ENCODE measurements at places on chromosomes 7 and 10.
A peak's percentile ranks its signal among the peaks of the same experiment; 100 is the strongest.

DNA sequence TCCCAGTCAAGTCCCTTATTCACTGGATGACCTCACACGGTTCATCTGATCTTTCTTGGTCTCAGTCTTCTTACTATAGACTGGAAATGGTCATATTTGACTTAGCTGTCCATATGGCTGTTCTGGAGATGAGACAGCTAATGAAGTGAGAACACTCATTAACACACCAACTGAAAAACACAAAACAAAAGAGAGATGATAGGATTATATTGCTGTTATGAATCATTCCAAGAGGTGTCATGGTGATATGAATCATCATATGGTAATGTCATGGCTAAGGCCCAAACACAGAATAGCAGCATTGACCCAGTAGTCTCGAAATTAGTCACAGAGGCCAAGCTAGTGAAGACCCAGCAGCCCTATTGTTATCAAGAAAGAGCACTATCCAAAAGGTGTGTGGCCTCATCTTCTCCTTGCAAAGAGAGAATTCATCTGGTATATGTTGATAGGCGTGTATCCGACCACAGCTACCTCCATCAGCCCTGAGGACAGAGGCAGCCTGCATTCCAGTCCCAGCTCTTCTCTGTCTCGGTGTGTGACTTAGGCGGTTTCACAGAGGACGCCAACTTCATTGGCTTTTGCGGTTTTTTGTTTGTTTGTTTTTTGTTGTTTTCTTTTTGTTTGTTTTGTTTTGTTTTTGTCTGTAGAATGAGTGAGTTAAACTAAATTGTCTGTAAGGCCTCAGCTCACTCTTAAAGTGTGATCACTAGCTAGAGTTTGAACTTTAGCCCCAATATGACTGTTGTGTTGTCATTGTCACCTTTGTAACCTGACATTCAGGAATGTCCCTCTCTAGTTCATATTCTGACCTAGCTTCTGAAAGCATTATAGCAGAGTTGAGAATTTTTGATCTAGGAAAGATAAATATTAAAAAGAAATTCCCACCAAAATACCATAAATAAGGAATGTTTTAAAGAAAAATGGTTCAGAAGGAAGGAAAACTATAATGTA, 97.4 kb upstream of the PDCD4 start:
- peak; percentile 78 for DNase-seq

- peak; percentile 76 for DNase-seq
These were observed 1.7 kb upstream of the NEURL1 start for GRCh38 chr10:103491729-103492364.

- DNase-seq = no peak
These were observed 16.3 kb downstream of the MTPN start for GRCh38 chr7:135960709-135961451.

DNA sequence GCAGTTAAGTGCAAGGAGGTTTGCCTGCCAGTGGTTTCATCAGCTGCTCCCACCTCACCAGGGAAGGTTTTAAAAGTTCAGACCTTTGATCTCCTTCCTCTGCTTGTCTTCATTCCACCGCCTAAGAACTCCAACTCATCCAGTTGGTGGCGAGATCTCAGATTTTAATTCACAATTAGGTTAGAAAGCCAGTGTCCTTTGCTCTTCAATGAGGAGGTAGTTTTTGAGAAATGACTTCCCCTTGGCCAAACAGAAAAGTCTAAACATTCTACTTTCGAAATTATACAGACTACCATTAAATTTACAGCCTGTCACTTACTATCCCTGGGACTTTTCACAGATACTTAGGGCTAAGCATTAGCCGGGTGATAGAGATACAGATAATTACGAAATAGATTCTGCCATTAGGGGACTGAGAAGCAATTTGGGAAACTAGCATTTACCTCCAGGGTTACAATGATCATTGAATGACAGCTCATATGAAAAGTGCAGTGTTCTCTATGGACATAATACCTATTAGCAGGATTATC, 513.4 kb upstream of the GHITM start:
- no peak for DNase-seq

GRCh38 chr7:94008537-94008936, 4.4 kb upstream of the BET1 start:
- DNase-seq = peak; percentile 43

DNA sequence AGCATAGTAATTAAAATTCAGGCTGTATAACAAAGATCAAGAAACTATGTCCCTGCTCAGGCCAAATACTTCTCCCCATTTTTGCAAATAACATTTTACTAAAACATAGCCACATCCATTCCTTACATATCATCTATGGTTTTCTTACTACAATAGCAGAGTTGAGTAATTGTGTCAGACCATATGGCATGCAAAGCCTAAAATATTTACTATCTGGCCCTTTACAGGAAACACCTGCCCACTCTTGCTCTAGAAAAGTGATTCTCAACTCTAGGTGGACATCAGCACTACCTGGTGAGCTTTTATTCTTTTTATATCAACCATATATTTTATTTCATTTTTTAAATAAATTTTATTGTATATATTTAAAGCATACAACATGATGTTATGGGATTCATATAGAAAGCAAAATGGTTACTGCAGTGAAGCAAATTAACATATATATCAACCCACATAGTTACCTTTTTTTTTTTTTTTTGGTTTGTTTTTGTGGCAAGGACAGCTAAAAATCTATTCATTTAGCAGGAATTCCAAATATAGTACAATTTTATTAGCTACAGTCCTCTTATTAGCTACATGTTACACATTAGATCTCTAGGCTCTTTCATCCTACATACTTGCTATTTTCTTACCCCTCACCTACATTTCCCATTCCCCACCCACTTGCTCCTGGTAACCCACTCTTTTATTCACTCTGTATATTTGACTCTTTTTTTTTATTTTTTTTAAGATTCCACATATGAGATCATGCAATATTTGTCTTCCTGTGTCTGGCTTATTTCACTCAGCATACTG, 19.6 kb downstream of the ABI1 start:
- no peak for DNase-seq

DNA sequence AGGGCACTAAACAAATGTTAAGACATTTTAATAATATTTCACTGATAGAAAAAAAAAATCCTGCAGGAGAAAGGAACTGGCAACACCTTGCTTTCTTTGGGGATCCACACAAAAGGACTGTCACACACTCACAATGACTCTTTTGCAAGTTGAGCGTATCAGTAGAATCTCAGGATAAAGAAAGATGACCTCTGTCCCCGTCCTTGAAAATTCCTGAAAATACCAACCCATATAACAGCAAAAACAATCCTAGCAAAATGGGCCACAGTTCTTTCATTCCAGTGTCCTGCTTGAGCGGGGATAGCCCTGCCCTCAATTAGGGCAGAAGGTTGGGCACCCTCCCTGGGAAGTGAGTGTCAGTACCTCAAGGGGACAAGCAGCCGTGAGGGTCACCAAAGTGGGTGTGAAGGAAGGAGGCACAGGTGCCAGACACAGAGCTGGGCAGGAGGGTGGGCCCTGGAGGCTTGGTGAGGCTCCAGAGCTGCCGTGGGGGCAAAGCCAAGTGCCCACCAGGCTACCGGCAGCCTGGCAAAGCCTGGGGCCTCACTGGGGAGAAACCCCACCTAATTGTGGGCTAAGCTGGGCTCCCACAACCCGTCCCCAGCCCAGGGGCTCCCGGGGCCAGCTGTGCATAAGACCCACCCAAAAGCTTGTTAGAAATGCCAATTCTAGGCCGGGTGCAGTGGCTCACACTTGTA, 2.8 kb downstream of the WDR86 start:
- DNase-seq = no peak

GRCh38 chr7:79093421-79093820, 360.0 kb downstream of the MAGI2 start:
- no peak for DNase-seq

GRCh38 chr10:71684356-71685173, 35.0 kb downstream of the C10orf105 start:
- peak; percentile 25 for DNase-seq

GRCh38 chr7:41156268-41156667, 546.6 kb downstream of the INHBA start:
- peak; percentile 64 for DNase-seq

GRCh38 chr10:43680035-43680434, 31.4 kb upstream of the ZNF32 start:
- DNase-seq = peak; percentile 63

DNA sequence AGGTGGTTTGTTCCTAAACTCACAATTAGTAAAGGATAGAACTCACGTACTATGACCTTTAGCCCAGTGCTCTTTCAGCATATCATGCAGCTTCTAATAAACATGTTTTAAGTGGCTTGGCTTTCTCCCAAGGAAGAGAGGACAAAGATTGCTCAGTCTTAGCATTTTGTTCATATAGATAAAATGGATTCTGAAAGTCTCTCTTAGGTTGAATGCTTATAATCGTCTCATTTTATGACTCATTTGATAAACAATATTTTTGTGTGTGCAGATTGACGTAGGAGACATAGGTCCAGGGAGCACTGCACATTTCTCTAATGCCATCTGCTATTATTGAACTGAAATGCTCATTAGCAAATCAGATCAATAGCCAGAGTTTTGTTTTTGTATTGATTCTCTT, 44.8 kb downstream of the GNAT3 start:
- no peak for DNase-seq

- DNase-seq = peak; percentile 63
These were observed 171.1 kb downstream of the GLI3 start for GRCh38 chr7:42065942-42066341.

GRCh38 chr7:102096706-102097427, 189.8 kb upstream of the SH2B2 start:
- DNase-seq = no peak

DNA sequence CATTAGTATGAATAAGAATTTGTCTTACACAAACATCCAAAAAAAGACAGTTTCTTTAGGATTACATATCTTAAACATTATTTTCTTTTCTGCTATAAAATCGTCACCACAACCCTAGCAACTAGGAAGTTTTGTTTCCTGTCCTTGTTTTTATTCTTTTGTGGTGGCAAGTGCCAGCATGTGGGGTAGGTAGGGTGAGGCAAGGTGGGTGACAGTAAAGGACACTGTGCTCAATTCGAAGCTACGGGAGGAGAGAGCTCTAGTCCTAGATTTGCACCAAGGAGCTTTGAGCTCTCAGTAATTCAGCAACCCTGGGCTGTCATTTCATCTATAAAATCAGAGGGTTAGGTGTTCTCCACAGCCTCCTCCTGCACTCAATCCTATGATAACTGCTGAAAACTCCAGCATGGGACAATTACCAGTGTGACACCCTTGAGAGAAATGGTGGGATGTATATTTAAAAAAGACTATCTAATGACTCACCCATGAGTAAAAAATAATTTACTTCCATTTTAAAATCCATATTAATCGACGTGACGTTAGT, 187.1 kb downstream of the FAM107B start:
- DNase-seq = no peak

GRCh38 chr7:1291845-1292765, 59.4 kb downstream of the UNCX start:
- DNase-seq = no peak

- peak; percentile 50 for DNase-seq
These were observed 15.3 kb upstream of the SUN1 start for GRCh38 chr7:816751-817671.

DNA sequence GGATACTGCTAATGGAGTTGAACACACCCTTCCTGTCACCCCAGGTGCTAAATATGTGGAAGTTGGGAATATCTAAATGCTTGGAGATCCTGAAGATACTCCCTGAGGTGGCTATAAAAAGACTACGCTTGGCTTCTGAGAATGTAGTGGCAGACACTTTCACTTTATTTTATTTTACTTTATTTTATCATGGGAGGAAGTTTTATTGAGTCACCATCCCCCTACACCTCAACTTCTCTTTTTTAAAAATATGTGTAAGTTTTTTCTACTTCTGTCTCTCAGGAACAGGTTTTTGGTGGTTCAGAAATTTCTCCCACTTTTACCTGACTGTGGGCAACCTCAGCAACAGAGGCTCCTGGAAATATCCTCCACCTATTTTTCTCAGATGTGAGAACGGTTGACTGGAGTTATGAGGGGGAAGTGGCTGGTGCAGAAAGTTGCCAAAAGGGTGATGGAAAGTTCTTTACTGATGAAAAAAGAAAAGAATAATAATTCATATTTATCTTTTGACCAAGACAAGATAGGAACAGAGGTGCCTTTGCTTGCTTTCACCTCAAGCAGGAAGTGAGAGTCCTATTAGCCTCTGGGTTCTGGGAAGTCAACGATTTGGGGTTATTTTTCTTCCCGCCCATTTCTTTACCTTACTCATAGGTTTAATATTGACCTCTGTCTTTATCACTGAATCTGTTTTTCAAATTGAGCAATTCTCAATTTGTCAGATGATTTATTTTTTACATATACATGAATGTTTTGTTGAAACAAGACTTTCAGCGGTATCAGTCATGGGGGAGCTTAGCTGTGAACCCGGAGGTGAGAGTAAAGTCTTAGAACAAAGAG, 103.6 kb downstream of the AHR start:
- DNase-seq = no peak

DNA sequence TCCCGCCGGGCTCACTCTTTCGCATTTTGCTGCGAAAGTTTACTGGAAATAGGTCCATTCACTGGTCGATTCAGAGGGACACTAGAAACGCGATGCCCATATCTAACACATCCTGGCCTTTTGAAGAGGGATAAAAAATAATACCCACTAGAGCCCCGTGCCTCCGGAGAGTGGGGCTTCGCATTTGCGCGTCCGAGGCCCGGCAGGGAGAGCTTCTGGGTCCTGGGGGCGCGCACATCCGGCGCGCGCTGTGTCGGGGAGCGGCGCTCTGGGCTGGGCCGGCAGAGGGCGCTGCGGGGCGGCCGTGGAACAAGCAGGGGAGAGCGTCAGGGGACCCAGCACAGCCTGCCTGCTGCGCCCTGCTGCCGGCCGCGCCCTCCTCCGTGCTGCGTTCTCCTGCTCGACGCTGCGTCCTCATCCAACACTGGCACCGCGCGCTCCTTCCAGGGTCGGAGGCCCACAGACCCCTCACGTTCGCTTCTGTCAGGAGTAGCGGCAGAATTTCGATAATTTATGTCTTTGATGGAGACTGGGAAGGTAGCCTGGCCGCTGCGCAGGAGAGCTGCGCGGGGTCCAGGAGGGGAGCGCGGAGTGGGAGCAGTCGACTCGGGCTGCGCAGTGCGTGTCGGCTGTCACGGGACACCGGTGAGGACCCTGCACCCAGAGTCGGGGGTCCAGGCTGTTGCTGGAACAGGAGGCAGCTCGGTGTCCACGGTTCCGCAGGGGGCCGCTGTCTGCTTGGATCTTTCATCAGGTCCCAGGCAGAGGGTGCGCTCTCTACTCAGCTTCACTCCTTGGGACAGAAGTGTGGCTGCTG, 41.5 kb upstream of the ZNF32 start:
- peak; percentile 81 for DNase-seq

GRCh38 chr10:6778992-6779701, 199.1 kb upstream of the PRKCQ start:
- peak; percentile 95 for DNase-seq

GRCh38 chr7:33862946-33863814, 42.2 kb upstream of the BMPER start:
- DNase-seq = no peak

- no peak for DNase-seq
These were observed 43.4 kb upstream of the ELMO1 start for GRCh38 chr7:37491919-37492694.

DNA sequence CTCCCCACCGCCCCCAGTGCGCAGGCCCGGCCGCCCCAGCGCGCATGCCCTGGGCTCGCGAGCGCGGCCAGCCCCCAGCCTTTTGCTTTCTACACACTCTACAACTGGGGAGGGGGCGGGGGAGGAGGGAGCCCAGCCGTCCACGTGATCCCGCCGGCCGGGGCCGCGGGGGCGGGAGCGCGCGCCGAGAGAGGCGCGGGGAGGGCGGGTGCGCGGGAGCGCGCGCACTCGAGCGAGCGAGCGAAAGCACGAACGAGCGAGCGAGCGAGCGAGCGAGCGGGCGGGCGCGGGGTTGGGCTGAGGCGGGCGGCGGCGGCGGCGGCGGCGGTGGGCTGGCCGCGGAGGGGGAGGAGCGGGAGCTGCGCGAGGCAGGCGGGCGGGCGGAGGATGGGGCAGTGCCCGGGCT, at the start of gene AUTS2:
AUTS2 (plus strand) TSS at position 395 of the 406 bp plus-strand sequence. CDS start 1,179 bp downstream, outside the sequence.
- DNase-seq = peak; percentile 98
